Stimulated activated CD8-positive, alpha-beta memory T cell treated with anti-CD3 and anti-CD28 coated beads, Interleukin-15, amount 100 ng/mL, for 48 hours (primary cell): ENCODE measurements at places on chromosomes 2 and 18.

GRCh38 chr2:236889791-236890704 lies 195.6 kb upstream of the COPS8 start:
- no peak for DNase-seq

GRCh38 chr2:201908901-201909300 lies 102.6 kb downstream of the CDK15 start:
- DNase-seq, result no peak

- DNase-seq, result no peak
Observed at GRCh38 chr2:56199492-56199891, 15.7 kb downstream of the CCDC85A start.

DNA sequence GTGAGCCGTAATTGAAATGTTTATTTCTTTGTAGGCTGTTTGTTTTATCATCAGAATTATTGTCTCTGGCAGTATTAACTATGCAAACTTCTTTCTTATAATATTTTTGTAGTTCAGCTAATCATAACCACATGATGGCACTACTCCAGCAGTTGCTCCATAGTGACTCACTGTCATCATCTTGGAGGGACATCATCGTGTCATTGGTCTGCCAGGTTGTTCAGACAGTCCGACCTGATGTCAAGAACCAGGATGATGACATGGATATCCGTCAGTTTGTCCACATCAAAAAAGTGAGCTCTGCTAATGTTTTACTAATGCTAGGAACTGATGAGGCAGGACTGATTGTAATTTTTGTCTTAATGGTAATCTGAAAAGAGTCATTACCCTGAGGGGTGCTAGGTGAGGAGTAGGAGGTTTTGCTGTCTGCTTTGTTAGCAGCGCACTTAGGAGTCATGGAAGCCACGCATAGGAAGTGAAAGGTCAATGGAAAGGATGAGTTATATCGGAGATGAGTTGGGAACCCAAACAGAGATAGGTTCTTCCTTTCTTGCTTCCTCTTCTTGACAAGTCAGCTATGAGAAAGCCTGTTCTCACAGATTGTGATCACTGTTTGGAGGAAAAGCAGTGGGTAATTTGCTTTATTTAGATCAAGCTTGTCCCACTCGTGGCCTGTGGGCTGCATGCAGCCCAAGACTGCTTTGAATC lies 49.2 kb downstream of the PIKFYVE start:
- DNase-seq, result no peak

DNA sequence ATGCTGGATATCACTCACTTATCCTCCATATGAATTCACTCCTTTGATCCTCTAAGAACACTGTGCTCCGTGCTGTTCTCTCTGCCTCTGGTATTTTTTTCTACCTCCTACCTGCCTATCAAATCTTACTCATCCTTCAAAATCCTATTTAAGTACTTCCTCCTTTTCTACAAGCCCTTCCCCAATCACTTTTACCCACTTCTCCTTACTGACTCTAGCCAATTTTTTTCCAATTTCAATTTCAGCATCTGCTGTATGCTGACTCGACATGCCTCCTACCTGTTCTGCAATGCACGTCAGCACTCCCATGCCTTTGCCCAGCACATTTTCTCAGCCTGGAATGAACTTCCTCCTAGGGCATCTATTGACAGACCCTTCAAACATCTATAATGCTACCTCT lies 37.3 kb upstream of the LNPK start:
- DNase-seq, result no peak

- DNase-seq, result no peak
Observed at GRCh38 chr2:43774617-43775016, 778 bp downstream of the DYNC2LI1 start.

DNA sequence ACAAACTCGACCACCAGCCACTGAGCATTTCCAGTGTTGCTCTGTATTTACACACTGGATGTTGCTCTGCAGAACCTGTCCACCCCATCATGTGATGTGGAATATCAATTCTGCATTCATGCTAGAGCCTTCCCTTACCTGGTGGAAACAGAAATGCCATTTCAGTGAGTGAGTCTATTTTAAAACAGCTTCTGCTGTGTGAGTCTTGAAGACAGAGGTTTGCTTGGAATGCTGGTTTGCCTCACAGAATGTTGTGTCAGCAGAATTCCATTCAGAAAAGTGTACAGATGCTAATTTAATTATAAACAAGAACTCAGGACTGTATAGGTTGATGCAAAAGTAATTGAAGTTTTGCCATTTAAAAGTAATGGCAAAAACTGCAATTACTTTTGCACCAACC lies 118.3 kb downstream of the MAP3K20 start:
- no peak for DNase-seq

DNA sequence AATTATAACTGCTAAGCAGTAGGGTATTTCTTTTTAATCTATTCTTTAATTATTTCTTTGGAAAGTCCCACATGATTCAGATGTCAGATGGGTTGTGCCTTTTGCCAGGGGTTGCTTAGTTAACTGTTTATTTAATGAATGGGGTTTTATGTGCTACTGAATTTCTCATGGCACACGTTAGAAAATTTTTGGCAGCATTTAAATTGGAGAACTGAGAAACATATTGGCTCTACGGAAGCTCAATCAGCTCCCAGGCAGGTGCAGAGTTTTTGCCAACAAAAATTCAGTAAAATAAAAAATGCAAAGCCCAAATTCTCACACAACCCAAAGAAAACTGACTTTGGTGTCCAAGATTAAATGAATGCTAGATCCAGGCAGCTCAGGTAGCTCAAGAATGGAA lies 467.2 kb downstream of the NRXN1 start:
- DNase-seq, result no peak

DNA sequence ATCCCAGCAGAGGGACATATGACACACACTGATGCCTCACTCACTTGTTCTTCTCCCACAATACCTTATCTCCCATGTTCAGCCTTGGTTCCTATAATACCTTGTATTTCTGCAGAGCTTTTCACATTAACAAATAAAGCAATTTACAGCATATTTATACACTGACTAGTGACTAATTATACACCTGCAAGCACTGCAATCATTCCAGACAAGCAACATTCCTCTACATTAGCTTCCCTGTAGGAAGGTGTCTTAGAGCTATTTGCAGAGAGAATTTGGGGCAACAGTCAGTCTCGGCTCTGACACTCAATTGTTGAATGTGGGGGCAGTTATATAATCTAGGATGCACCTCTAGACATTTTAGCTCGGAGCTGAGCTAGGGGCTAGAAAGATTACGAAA lies 9.5 kb upstream of the INSIG2 start:
- no peak for DNase-seq

DNA sequence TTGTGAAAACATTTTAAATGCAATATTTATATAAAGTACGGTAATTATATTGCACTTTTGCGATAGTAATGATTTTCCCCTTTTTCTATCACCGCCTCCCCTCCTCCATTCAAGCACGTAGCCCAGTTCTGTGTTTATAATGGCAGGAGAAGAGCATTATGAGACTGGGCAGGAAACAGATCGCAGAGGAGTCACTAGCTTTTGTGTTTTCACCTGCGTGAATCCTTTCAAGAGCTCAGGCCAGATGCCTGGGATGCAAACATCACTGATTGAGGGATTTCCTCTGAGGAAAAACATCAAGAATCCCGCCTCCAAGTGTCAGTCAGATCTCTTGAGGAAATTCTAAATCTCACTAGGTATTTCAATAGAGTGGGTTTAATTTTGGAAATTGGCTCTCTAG lies 178.4 kb upstream of the FN1 start:
- no peak for DNase-seq

DNA sequence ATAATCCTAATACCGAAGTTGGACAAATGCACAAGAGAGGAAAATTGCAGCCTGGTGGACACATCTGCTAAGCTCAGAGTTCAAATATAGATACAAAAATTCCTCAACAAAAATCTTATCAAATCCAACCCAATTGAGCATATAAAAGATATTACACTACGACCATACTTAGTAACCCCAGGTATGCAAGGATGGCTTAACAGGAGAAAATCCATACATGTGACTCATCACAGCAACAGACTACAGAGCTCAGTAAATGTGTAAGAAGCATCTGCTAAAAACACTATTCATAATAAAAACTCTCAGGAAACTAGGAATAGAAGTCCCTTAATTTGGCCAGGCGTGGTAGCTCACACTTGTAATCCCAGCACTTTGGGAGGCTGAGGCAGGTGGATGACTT lies 28.3 kb downstream of the HS6ST1 start:
- DNase-seq, result no peak

GRCh38 chr2:233270366-233270765 lies 18.9 kb downstream of the ATG16L1 start:
- DNase-seq, result no peak
